Endothelial cell (in vitro differentiated cells): ENCODE measurements at places on chromosomes 6 and 20.

DNA sequence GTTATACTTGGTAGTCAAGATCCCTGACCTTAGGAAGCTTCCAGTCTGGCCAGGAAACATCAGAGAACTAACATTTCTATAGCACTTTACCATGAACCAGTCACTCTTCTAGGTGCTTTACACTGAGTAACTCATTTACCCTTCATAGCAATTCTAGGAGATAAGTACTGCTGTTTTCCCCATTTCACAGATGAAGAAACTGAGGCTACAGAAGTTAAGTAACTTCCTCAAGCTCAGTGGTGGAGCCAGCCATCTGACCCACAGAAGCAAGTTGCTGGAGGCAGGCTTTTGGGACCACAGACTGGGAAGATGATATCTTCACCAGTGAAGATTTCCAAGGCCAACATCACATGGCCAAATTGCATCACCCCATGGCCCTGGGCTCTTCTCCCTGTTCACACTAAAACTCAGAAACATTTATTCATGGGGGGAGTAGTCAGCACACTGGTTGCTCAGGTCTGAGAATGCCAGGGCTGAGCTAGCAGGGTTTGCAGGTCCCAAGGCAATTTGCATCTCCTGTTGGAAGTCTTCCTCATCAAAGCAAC, 70.3 kb downstream of the UNC5CL start:
- no peak overlapping the region for H3K4me3 ChIP-seq
- no peaks in the 10 kb centered on the region for H3K36me3 ChIP-seq
- peaks cover 2% of the 10 kb centered on the region for H3K27me3 ChIP-seq
- no peaks in the 10 kb centered on the region for H3K4me1 ChIP-seq
- no peak for DNase-seq

DNA sequence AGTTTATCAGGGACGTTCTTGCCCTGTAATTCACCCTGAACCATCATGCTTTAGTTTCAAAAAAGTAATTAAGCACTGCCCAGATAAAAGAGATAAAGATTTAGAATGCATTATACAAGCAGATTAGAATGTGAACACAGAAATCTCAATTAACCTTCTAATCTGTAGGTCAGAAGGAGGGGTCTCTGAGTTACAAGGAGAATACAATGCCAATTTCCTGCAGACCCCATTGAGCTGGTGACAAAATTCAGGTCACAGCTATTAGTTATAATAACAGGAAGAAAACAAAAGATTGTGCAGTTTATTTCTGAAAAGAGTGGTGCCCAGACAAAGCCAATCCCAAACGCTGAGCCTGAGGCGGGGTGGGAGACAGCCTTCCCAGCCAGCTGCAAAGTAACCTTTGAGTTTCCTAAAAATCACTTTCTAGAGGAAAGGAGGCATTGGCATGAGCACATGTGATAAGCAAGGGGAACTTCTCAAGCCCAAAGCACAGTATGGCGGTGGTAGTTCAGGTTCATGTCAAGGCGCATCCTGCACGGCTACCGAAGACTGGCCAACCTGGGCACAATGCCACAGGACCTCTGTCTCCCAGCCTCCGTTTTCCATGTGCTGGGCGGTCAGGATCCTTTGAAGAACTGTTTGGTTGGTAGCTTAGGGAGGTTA, 192.5 kb downstream of the TTLL2 start:
- peaks cover 23% of the 10 kb centered on the region for H3K4me1 ChIP-seq
- no peak for DNase-seq
- peaks cover 3% of the 10 kb centered on the region for H3K27me3 ChIP-seq
- no peaks in the 10 kb centered on the region for H3K36me3 ChIP-seq
- H3K27ac ChIP-seq: no peak overlapping the region
- H3K4me3 ChIP-seq: no peak overlapping the region

GRCh38 chr20:62308102-62308822, 5.5 kb downstream of the ADRM1 start:
- peaks cover 15% of the 10 kb centered on the region for H3K4me1 ChIP-seq
- no peak for DNase-seq
- H3K27ac ChIP-seq: no peak overlapping the region
- H3K4me3 ChIP-seq: no peak overlapping the region
- peaks cover 7% of the 10 kb centered on the region for H3K27me3 ChIP-seq

- no peak overlapping the region for H3K4me3 ChIP-seq
- H3K36me3 ChIP-seq: no peaks in the 10 kb centered on the region
- H3K27me3 ChIP-seq: no peaks in the 10 kb centered on the region
- no peaks in the 10 kb centered on the region for H3K4me1 ChIP-seq
- H3K27ac ChIP-seq: no peak overlapping the region
- no peak for DNase-seq
Observed at GRCh38 chr6:98352348-98352747, 482.0 kb upstream of the POU3F2 start.

GRCh38 chr6:119140196-119141140, 62.0 kb upstream of the FAM184A start:
- no peak for DNase-seq
- H3K27me3 ChIP-seq: peaks cover 5% of the 10 kb centered on the region
- H3K4me1 ChIP-seq: peaks cover 33% of the 10 kb centered on the region
- H3K4me3 ChIP-seq: no peak overlapping the region

- DNase-seq: no peak
- H3K4me3 ChIP-seq: no peak overlapping the region
- H3K4me1 ChIP-seq: no peaks in the 10 kb centered on the region
- no peaks in the 10 kb centered on the region for H3K36me3 ChIP-seq
Observed at GRCh38 chr6:107321793-107322192, 137.6 kb downstream of the PDSS2 start.

DNA sequence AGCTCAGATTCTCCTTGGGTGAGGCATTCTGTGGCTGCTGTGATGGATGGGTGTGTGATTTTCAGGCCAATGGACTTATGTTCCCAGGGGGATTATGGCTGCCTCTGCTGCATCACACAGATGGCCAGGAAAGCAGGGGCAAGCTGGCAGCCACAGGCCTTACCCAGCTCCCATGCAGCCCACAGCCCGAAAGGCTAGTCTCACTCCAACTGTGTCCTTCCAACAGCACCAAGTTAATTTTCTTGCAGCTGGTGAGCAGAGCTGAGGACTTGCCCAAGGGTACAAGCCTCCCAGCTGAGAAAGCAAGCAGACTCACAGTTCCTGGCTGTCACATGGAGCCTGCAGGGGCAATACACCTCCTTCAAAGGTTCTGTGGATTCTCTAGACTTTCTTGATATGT, 155.2 kb upstream of the KHDRBS2 start:
- no peak overlapping the region for H3K4me3 ChIP-seq

DNA sequence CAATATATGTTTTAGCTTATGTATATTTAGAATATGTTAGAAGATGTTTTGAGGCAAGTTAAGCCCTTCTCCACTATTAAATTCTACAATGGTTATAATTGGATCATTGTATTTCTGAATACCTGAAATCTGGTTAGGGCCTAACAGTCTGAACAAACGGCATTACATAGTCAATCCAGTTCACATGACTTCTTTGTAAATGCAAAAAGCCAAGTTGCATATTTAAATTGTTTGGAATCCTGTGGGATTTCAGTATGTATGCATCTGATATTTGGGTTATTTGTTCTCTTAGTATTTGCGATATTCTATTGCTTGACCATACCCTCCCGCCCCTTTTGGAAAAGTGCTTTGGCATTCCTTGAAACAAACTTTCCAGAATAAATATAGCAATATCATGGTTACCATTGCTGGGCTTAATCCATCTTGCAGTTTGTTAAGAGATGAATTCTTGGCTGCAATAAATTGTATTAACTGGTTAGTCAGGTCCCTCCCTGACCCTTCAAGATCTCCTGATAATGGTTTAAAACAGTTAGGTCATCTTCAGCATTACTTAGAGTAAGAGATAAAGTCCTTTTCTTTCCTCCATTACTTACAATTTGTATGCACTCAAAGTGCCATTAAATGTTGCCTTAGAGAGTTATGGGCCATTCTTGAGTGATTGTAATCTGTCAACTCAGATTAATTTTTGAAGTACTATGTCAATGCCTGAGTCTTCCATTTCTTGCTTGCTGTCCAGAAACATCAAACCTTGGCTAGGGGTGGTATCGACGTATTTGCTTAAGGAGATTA, 36.5 kb downstream of the LRRC1 start:
- H3K4me3 ChIP-seq: no peak overlapping the region
- no peaks in the 10 kb centered on the region for H3K27me3 ChIP-seq
- no peaks in the 10 kb centered on the region for H3K36me3 ChIP-seq
- DNase-seq: no peak
- H3K27ac ChIP-seq: no peak overlapping the region

- H3K27me3 ChIP-seq: peaks cover 10% of the 10 kb centered on the region
- no peak for DNase-seq
- peaks cover 5% of the 10 kb centered on the region for H3K36me3 ChIP-seq
- peaks cover 12% of the 10 kb centered on the region for H3K4me1 ChIP-seq
- no peak overlapping the region for H3K4me3 ChIP-seq
Observed at GRCh38 chr6:88972504-88973423, 9.3 kb upstream of the RNGTT start.

DNA sequence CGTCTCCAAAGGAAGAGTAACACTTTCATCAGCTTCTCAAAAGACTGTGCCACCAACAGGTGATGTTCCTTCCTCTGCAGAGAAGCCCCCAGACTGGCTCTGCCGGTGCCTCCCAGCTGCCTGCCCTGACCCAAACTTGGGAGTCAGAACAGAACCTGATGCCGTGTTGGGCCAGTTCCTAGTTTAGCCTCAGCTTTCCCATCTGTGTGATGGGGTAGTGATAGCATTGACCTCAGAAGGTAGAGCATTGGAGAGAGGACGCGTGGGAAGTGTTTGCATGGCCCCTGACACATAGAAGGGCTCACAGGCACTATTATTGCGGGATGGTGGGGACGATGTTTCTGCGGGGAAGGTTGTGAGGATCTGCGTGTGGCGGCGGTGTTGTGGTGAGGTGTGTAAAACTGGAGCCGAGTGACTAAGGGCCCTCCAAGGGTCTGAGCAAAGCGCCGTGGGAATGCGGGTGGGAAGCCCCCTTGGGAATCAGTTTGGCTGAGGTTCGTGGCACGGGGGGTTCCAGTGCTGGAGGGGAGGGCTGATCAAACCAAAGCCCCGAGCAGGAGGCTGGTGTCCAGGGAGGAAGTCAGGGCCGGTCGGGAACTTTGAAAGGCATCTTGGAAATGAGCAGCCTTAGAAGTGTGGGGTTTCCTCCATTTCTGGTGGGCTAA, 1.7 kb downstream of the NTSR1 start:
- no peaks in the 10 kb centered on the region for H3K4me1 ChIP-seq
- peaks cover 3% of the 10 kb centered on the region for H3K36me3 ChIP-seq
- H3K4me3 ChIP-seq: no peak overlapping the region
- H3K27ac ChIP-seq: no peak overlapping the region
- peaks cover 17% of the 10 kb centered on the region for H3K27me3 ChIP-seq

DNA sequence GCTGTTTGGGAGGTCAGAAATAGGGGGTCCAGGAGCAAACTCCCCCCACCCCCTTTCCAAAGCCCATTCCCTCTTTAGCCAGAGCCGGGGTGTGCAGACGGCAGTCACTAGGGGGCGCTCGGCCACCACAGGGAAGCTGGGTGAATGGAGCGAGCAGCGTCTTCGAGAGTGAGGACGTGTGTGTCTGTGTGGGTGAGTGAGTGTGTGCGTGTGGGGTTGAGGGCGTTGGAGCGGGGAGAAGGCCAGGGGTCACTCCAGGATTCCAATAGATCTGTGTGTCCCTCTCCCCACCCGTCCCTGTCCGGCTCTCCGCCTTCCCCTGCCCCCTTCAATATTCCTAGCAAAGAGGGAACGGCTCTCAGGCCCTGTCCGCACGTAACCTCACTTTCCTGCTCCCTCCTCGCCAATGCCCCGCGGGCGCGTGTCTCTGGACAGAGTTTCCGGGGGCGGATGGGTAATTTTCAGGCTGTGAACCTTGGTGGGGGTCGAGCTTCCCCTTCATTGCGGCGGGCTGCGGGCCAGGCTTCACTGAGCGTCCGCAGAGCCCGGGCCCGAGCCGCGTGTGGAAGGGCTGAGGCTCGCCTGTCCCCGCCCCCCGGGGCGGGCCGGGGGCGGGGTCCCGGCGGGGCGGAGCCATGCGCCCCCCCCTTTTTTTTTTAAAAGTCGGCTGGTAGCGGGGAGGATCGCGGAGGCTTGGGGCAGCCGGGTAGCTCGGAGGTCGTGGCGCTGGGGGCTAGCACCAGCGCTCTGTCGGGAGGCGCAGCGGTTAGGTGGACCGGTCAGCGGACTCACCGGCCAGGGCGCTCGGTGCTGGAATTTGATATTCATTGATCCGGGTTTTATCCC, at the start of gene VEGFA:
VEGFA (plus strand) TSS at position 686 of the 846 bp plus-strand sequence.
- H3K27ac ChIP-seq: peak within 1 kb of the TSS; percentile 61
- DNase-seq: peak; percentile 93
- peak within 1 kb of the TSS; percentile 92 for H3K4me3 ChIP-seq

GRCh38 chr20:389220-389619, 8.7 kb downstream of the TRIB3 start:
- peaks cover 38% of the 10 kb centered on the region for H3K36me3 ChIP-seq
- H3K4me1 ChIP-seq: peaks cover 3% of the 10 kb centered on the region
- no peak overlapping the region for H3K27ac ChIP-seq

DNA sequence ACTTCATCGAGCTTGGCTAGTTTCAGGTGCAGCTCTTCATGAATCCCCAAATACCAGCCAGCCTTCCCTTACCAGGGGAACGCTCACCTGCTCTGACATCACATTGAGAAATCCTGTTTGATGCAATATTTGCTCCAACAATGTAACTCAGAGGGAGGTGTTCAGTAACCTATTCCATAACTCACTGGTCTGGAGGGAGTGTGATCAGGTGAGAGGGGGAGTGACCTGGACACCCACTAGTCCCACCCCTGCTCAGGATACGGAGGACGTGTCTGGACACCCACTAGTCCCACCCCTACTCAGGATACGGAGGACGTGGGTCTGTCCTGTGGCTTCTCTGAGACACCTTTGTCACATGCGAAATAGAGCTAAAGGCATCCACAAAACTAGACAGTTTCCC, 70.3 kb downstream of the HUS1B start:
- peaks cover 16% of the 10 kb centered on the region for H3K36me3 ChIP-seq
- H3K27ac ChIP-seq: no peak overlapping the region
- no peak overlapping the region for H3K4me3 ChIP-seq
- DNase-seq: no peak
- H3K27me3 ChIP-seq: peaks cover 4% of the 10 kb centered on the region
- peaks cover 29% of the 10 kb centered on the region for H3K4me1 ChIP-seq

DNA sequence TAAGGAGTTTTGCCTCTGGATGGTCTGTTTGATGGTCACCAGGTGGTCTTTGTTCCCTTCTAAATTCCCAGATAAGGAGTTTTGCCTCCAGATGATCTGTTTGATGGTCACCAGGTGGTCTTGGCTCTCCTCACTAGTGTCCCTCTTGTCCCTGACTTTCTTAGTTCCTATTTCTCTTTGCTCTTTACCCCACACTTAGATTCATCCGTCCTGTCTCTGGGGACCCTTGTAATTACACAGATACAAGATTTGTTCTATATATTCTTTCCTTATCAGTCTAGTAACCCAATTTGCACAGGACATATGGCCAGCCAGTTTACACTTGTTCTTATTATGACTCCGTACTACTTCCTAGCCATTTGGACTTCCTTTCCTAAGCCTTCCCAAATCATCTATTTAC, 84.0 kb upstream of the B3GAT2 start:
- no peak for DNase-seq
- no peak overlapping the region for H3K27ac ChIP-seq
- peaks cover 4% of the 10 kb centered on the region for H3K4me1 ChIP-seq
- no peak overlapping the region for H3K4me3 ChIP-seq

DNA sequence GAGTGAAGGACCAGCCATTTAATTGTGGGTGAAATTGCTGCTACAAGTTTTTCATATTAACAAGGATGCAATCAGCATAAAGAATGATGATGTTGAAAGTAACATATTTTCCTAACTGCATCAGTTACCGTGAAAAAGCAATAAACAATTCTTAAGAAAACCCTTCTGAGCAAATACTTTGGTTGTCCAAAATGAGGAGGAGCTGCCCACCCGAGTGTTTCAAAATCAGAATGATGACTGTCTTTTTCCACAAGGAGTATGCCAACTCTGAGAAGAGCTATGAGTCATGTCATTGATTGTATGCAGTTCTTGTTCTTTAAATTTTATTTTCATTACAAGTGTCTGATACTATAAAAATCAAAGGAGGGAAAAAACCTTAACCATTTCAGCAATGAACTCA, 470.5 kb downstream of the COL12A1 start:
- no peaks in the 10 kb centered on the region for H3K27me3 ChIP-seq
- H3K27ac ChIP-seq: no peak overlapping the region
- H3K4me1 ChIP-seq: no peaks in the 10 kb centered on the region
- H3K36me3 ChIP-seq: no peaks in the 10 kb centered on the region
